Stimulated activated CD8-positive, alpha-beta memory T cell treated with anti-CD3 and anti-CD28 coated beads, Interleukin-7, amount 100 ng/mL, for 48 hours (primary cell): ENCODE measurements at places on chromosomes 4 and X.

GRCh38 chr4:126748736-126749135 lies 884.0 kb upstream of the INTU start:
- no peak for DNase-seq

- DNase-seq = no peak
Observed at GRCh38 chrX:87005885-87006284, 511.7 kb upstream of the KLHL4 start.

- peak; percentile 19 for DNase-seq
Observed at GRCh38 chr4:26319949-26320537, 771 bp upstream of the RBPJ start.

GRCh38 chrX:53440621-53441517 lies 6.7 kb upstream of the HSD17B10 start:
- no peak for DNase-seq

DNA sequence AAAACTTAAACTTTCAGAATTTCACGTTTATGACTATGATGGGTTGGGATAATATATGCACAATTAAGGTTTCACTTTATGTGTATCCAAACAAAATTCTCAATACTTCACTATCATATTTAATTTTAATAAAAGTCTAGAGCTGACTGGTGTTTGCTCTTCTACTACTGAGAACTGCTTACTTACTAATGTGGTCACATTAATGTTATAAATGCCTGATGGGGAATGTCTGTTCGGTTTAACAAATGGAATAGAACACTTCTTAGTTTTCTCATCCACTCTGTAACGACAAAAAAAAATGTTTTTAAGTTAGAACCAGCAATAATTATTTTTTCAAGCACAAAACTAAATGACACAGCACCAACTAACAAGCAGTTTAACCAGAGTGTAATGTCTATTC lies 34.3 kb downstream of the CDKL2 start:
- DNase-seq = no peak

DNA sequence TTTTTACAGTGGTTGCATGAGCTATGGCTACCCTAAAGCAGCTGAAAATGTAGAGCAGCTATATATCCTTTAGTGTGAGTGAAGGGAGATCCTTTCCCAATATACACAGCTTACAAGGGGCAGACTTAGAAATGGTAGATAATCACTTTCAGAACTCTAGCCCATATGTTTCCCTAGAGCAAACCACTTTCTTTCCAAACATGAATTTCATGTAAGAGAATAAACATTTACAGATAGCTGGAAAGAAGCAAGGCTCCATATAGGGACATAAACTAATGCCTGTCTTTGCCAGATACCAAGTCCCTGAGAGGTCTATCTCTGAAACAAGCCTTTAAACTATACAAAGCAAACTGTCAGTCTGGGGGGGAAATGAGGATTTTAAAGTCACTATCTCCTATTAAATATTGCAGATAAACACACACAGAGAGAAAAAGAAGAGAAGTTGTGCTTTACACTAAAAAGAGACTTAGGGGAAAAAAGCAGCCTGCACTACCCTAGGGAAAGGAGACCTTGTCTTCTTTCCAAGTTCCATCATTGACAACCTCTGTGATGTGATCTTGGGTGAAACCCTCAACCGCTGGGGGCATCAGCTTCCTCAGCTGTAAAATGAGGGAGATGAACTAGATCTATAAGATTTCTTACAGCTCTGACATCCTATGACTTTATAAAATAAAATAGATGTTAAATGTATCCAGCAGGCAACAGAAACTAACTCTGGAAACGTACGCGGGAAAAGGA lies 73.6 kb downstream of the TMEM156 start:
- no peak for DNase-seq

DNA sequence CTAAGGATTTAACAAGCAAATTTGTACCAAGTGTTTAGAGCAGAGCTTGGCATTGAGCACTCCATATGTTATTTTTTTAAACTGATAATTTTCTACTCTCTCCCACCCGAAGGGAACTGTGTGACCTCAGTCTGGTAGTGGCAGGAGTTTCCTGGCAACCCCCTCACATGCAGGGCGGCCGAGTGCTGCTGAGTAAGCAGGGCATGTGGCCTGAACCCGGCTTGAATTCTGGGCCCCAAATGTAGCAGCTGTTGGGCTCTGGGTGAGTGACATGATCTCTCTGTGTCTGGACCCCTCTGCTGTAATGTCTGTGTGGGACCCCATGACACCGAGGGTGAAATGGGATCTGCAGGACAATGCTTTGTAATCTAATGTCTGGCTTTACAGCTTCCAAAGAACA lies 13.6 kb upstream of the C4orf50 start:
- no peak for DNase-seq

DNA sequence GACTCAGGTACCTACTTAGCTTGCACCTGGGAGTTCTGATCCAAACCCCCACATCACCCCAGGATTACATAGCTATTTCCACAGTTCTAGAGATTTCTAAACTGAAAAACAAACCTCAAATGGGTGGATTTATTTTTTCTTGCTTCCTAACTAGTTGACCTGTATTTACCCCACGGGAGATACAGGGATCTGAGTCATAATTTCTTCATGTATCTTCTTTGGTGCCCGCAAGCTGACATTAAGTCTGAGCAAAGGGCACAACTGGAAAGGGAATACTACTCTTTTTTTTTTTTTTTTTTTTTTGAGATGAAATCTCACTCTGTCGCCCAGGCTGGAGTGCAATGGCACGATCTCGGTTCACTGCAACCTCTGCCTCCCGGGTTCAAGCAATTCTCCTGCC lies 10.0 kb upstream of the ELOVL6 start:
- no peak for DNase-seq

DNA sequence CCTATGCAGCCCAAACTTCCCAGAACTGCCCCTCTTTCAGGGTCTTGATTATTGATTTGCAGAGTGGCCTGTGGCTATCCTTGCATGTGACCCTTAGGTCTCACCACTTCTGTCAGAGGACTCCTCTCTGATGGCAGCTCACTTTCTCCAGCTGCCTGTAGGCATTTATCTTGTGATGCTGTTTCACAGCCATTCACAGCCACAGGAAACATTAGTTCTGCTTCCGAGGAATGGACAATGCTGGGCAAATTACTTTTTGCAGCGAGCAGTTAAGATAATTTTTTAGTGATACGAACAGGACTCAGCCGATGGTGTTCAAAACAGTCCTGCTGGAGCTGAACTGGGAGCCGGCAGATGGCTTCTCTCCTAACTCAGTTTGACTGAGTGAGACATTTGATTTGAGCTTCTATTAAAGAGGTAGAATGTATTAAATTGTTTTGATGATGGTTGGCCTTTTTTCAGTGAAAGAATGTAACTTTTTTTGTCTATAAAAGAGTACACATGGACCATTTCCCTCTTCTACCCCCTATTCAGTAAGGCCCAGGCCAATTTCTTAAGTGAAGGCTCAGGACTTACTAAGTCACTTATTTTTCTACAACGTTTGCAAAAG lies 58.4 kb upstream of the TMEM150C start:
- DNase-seq = no peak

DNA sequence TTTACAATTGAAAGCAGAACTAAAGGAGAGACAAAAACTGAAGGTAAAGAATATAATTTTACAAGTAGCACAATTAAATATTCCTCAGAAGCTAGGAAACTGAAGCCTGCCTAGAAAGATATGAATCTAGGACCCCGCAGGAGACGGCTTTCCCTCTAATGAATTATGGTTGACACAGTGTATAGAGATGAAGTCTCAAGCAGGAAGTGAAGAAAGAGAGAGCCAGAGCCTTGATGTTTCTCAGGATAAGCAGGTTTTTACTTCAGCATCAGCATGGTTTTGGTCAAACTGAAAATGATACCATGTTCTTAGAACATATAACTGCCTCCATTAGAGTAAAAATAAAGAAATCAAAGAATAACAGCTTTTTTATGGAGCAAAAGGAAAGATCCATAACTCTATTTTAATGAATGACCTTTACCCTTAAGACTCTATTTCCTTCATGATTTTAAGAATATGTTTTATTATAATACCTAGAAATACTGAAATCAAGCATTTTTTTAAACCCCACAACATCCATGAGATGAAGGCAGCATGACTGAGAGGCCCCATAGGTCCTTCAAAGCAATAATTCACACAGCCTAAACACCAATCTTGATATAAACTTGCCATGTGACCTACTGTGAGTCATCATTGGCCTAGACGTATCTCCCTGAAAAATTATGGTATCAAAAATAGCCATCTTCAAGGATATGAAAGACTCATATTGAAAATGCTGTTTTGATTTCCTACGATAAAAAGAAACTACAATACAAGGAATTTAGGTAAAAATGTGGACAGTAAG lies 193.4 kb downstream of the PRDM5 start:
- no peak for DNase-seq

- DNase-seq = no peak
Observed at GRCh38 chr4:15720851-15721250, 18.0 kb downstream of the BST1 start.

DNA sequence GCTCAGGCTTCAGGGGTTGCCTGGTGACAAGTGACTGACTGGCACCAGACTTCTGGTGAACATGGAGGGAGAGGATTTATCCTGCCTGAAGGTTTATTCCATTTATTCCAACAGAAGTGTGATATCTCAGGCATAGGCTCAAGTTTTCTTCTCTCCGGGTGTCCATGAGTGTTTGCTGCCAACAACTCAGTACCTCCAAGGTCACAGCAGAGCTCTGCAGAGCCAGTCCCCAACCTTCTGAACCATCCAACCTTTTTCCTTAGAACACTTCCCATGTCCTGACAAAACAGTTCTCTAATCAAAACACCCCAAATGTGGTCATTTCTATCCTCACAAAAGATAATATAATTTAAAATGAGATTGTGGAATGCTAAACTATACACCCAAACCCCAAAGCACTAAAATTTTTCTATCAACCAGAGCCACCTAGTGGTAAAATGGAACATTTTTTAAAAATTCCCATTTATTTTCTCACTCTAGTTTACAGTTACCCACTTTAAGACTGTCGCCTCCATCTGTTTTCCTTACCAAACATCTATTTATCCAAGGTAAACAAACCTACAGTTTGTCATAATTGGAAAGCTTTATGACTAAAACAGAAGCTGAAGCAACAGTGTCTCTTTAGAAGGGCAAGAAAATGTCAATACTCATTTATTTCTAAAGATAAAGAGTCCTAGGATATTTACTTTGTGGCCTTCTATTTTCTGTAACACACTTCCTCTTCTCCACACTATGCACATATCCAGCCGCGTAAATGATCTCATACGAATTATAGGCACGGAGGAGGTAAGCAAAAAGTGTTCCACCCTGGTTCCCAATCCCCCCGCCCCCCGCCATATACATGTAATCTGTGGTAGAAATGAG lies 39.5 kb downstream of the TMEM154 start:
- no peak for DNase-seq

- DNase-seq = no peak
Observed at GRCh38 chr4:188432328-188432727, 293.1 kb downstream of the TRIML1 start.

GRCh38 chr4:6695660-6696610 lies 2.3 kb downstream of the S100P start:
- DNase-seq = no peak

- no peak for DNase-seq
Observed at GRCh38 chrX:100895365-100896075, 21.4 kb upstream of the NOX1 start.

DNA sequence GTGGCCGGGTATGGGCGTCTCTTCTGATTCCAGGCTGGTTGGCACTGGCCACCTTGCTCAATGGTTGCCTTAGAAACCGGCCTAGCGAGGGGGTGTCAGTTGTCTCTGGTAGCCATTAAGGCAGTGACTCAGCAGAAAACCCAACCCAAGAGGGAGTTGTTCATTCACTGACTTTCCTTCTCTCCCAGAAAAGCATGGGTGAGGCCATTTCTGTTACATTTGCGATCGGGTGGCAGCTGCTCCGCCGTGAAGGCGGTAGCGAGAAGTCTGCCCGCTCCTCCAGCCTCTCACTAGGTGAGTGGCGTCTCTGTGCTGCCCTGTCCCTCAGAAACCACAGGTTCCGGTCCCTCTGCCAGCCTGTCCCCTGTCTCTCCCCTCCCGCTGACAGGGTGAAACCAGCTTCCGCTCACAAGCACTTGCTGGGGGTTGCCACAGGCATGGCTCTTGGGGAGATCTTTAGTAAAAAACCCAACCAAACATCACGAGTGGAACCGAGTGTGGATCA lies 17.4 kb downstream of the IRAK1 start:
- DNase-seq = no peak

- no peak for DNase-seq
Observed at GRCh38 chr4:94426783-94427182, 25.0 kb upstream of the PDLIM5 start.

DNA sequence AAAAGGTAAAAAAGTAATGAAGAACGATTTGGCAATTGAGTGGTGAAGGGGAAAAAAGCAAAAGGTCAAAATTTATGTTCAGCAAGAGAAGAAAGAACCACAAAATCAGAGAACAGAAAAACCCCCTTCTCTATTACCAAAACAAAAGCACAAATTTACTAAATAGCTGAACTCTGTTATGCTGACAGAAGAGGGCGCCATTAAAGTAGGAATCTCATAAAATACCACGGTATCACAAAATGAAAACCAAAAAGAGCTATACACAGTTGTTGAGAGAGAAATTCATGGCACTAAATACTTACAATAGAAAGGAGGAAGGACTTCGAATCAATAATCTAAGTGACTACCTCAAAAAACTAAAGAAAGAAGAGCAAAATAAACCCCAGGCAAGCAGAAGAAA lies 69.6 kb upstream of the CXorf66 start:
- no peak for DNase-seq

DNA sequence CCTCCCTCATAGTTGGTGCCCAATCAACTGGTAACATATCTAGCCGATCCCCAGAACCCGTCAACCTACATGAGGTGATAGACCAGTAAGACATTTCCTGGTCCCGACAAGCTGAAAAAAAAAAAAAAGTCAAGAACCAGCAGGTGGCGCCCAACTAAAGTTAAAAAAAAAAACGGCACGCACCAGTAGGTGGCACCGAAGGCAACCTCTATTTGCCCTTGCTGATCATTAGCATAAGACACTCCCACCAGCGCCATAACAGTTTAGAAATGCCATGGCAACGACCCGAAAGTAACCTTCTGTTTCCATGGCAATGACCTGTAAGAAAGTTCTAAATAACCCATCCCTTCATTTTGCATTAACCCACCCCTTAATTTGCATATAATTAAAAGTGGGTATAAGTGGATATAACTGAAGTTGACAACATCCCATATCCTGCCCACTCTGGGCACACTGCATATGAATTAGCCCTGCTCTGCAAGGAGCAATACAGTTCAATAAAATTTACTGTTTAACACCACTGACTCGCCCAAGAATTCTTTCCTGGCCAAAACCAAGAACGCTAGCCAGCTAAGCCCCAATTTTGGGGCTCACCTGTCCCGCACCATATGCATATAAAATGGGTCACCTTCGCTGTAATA lies 83.9 kb upstream of the SPANXB1 start:
- no peak for DNase-seq

GRCh38 chrX:129557844-129558480 lies 17.9 kb downstream of the OCRL start:
- DNase-seq = no peak

DNA sequence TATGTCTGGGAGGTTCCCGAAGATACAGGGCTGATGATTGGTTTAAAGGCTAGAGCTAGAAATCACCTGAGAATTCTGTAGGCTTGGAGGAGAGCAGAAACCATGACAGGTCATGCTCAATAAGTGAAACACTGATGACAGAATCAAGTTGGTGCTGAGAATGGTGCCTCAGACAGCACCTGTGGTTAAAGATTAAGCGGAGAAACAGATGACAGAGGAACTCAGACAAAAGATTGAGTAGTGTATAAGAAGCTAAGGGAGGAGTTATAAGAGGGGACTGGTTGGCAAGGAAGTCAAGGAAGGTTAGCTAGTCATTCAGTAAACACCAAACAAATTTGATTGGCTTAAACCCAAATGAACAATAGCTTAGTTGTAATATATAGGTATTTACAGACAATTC lies 385.4 kb upstream of the CNKSR2 start:
- DNase-seq = no peak

GRCh38 chrX:70979136-70979762 lies 48.4 kb upstream of the SLC7A3 start:
- DNase-seq = no peak
